RWPE2 (cell line): ENCODE measurements at places on chromosomes 2 and 18.
A peak's percentile ranks its signal among the peaks of the same experiment; 100 is the strongest.

GRCh38 chr2:25286025-25286400 is 55.7 kb downstream of the DNMT3A start:
- H3K4me3 ChIP-seq = no peak overlapping the region
- DNase-seq = no peak
- no peaks in the 10 kb centered on the region for H3K4me1 ChIP-seq
- no peaks in the 10 kb centered on the region for H3K27me3 ChIP-seq
- no peak overlapping the region for H3K27ac ChIP-seq
- no peaks in the 10 kb centered on the region for H3K36me3 ChIP-seq

DNA sequence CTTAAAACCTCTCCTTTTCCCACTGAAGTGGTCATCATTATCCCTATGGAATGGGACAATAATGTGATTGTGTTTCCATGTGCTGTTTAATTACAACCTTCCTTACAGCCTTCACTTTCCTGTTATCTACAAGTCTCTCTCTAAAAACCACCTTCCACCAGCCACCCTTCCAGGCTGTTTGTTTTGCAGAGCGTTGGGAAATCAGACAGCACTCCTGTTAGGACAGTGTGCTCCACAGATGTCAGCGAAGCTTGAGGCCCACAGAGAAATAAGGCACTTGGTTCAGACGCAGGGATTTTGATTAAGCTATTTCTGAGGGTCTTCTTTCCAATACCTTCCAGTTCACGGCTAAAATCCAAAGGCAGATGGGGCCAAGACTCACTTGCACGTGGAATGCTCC is 32.3 kb upstream of the ASPRV1 start:
- H3K4me1 ChIP-seq = peaks cover 24% of the 10 kb centered on the region
- H3K27me3 ChIP-seq = no peaks in the 10 kb centered on the region
- no peak overlapping the region for H3K27ac ChIP-seq
- no peaks in the 10 kb centered on the region for H3K36me3 ChIP-seq

- no peaks in the 10 kb centered on the region for H3K36me3 ChIP-seq
- DNase-seq = no peak
- H3K27ac ChIP-seq = no peak overlapping the region
Measured at GRCh38 chr18:61926532-61926931, 33.7 kb upstream of the RNF152 start.

DNA sequence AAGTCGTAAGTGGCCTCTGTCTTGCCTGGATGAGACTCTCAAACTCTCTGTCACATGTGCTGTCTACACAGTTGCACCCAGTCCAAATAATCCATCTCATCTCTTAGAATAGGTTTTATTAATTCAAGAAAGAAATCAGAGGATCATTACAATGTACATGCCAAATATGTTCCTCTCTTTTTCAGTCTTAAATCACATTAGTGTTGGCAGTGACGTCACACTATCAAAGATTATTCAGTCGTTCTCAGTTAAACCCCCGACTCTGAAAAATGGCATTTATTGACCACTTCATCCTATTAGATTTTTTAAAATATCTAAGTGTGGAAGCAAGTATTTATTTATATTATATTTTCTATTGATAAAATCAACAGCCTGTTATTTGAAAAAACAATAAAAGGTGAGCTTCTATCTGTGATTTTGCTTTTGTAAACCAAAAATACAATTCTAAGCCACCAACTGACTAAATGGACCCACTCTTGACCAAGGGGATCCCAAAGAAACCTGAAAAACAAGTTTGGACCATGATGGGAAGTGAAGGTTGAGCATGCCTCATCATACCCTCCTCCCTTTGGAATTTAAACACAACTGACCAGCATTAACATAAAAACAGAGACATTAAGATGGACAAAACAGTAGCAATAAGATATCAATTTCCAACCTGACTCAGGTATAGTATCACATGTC is 1894.4 kb upstream of the LRRTM1 start:
- H3K36me3 ChIP-seq = no peaks in the 10 kb centered on the region
- H3K27ac ChIP-seq = no peak overlapping the region
- DNase-seq = no peak

DNA sequence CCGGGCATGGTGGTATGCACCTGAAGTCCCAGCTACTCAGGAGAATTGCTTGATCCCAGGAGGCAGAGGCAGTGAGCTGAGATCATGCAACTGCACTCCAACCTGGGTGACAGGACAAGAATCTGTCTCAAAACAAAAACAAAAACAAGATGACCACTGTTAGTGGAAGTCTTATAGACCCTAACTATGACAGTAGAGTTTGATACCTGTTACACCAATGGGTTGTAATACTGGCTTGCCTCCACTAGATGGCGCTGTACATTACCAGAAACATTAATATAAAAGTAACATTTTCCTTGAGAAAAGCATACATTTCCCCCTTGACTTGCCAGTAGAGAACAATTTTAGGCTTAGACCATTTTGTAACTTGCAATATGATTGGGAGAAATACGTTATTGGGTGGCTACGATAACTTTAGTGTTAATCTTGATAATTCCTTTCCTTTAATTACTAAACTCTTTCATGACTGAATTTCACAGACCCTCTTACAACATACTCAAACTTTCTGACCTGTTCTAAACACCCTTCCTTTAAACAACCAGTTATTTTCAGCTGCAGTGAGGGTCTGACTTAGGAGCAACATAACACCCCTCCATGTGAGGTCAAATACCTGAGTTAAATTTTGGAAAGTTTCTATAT is 19.5 kb downstream of the SLC25A52 start:
- no peaks in the 10 kb centered on the region for H3K4me1 ChIP-seq
- H3K4me3 ChIP-seq = no peak overlapping the region
- no peak overlapping the region for H3K27ac ChIP-seq
- H3K27me3 ChIP-seq = no peaks in the 10 kb centered on the region

DNA sequence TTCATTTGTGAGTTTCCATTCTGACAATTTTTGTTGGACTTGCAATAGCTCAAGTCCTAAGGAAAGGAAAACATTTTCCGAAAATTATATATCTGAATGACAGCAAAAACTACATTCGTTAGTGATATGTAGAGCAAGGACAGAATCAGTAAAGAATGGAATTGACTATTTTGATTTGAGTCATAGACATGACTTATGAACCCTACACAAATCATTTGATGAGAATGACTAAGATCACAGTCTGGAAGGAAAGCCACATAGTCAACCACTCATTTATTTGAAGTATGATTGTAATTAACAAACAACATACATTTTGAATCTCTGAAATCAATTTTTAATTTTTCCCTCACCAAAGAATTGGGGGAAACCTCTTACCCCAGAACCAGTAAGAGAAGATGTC is 231.6 kb upstream of the CRIM1 start:
- H3K4me3 ChIP-seq = no peak overlapping the region
- H3K27ac ChIP-seq = no peak overlapping the region
- no peaks in the 10 kb centered on the region for H3K4me1 ChIP-seq
- DNase-seq = no peak
- H3K36me3 ChIP-seq = no peaks in the 10 kb centered on the region

DNA sequence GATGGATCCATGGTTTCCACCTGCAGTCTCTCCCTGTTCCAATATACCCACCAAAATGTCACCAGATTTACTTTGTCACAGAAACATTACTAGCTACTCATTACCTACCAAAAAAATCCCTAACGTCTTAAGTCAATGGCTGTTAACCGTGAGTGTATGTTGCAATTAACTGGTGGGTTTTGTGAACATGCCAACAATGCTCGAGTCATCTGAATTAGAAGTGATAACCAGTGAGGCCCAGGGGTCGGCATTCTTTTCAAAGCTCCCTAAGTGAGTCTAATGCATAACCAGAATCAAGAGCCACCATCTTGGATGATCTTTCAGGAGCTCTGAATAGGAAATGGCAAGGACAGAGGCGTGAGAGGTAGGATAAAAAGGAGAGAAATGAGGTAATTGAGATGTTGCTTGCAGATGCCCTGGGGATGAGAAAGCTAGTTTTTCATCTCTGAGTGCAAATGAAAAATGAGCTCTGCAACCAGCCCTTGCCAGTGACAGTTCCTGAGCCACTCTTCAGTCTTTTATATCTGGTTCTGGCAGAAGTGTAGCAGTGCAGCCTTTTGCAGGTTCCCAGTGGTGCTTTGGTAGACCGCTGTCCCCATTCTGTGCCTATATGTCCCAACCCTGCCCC is 130.0 kb upstream of the RND3 start:
- peak overlapping the region; percentile 88 for H3K27ac ChIP-seq
- peaks cover 47% of the 10 kb centered on the region for H3K4me1 ChIP-seq
- H3K36me3 ChIP-seq = no peaks in the 10 kb centered on the region
- DNase-seq = no peak
- no peak overlapping the region for H3K4me3 ChIP-seq

- H3K36me3 ChIP-seq = no peaks in the 10 kb centered on the region
- H3K4me1 ChIP-seq = peaks cover 5% of the 10 kb centered on the region
Measured at GRCh38 chr2:196821195-196821594, 12.0 kb upstream of the C2orf66 start.

GRCh38 chr2:239578381-239578780 is 177.6 kb upstream of the HDAC4 start:
- no peak overlapping the region for H3K27ac ChIP-seq
- H3K36me3 ChIP-seq = no peaks in the 10 kb centered on the region
- DNase-seq = no peak
- peaks cover 14% of the 10 kb centered on the region for H3K27me3 ChIP-seq
- H3K4me3 ChIP-seq = no peak overlapping the region

- no peak overlapping the region for H3K4me3 ChIP-seq
- H3K27ac ChIP-seq = no peak overlapping the region
- H3K36me3 ChIP-seq = no peaks in the 10 kb centered on the region
Measured at GRCh38 chr2:45739796-45740485, 88.5 kb downstream of the PRKCE start.

DNA sequence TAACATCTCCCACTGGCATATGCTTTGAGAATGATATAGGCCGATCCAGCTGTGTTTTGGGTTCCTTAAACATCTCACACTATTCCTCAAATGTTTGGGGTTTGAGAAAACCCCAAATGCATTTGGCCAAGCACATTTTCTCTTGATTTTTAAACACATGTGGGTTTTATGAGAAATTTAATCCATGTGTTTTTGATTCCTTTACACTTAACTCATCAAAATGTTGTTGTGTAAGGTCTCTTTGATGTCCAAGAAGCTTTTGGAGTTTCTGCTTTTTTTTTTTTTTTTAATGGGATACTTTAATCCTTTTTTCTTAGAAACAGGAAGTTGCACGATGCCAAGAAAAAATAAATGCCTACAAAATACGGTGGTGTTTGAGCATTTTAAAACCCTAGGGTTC is 339.8 kb upstream of the TCF4 start:
- H3K36me3 ChIP-seq = no peaks in the 10 kb centered on the region
- no peak overlapping the region for H3K4me3 ChIP-seq
- DNase-seq = no peak
- peaks cover 6% of the 10 kb centered on the region for H3K4me1 ChIP-seq
- H3K27ac ChIP-seq = no peak overlapping the region
- no peaks in the 10 kb centered on the region for H3K27me3 ChIP-seq

- H3K27me3 ChIP-seq = no peaks in the 10 kb centered on the region
- no peaks in the 10 kb centered on the region for H3K4me1 ChIP-seq
- no peak for DNase-seq
- H3K36me3 ChIP-seq = no peaks in the 10 kb centered on the region
- H3K4me3 ChIP-seq = no peak overlapping the region
Measured at GRCh38 chr2:225293638-225294037, 105.9 kb upstream of the NYAP2 start.

DNA sequence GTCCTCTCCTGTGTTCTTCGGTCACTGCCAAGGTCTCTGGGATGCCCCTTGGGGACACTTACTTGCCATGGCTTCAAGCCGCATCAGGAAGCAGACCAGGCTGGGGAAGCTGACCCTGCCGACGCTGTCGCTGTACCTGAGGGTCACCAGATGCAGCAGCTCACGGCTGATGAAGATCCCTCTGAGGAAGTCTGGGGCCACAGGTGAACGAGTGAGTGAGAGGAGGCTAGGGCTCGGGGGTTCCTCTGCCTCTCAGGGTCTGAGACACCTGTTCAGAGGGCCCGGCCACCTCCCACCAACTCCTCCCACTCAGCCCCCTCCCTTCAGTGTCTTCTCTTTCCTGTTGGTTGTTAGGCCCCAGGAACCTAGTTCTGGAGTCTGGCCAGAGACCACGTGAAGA is 74.9 kb downstream of the CAPN13 start:
- no peak overlapping the region for H3K27ac ChIP-seq
- no peaks in the 10 kb centered on the region for H3K4me1 ChIP-seq
- H3K27me3 ChIP-seq = no peaks in the 10 kb centered on the region
- H3K36me3 ChIP-seq = no peaks in the 10 kb centered on the region
- no peak for DNase-seq
- H3K4me3 ChIP-seq = no peak overlapping the region

DNA sequence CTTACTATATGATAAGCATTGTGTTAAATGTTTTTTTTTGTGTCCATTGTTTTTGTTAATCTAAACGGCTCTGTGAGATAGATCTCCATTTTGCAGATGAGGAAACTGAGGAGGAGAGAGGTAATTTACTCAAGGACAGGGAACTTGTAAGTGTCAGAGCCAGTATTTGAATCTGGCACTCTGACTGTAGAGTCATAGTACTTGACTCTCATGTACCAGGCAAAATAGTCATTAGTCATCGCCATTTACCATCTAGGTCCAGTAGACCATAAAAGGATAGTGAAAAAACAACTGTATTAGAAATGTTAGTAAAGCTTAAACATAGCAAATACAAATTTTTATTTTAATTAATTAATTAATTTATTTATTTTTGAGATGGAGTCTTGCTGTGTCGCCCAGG is 4.8 kb downstream of the PSMD14 start:
- H3K4me1 ChIP-seq = peaks cover 5% of the 10 kb centered on the region
- DNase-seq = no peak
- H3K27ac ChIP-seq = no peak overlapping the region

DNA sequence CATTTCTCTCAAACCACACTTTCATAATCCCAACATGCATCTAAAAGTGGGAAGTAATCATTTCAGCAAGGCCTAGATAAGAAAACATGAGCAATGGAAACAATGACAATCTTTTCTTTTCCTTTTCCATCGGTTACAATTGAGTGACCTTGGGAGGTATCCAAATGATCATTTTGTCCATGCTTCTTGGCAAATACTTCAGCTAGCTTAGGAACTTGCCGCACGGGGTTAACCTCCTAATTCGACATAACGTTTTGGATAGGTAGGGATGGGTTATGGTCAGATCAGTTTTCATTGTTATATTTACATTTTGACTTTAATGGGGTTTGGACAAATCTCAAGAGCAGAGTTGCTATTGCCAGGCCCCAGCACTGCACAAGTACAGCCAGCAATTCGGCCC is 4.6 kb upstream of the PTPRM start:
- DNase-seq = no peak
- no peaks in the 10 kb centered on the region for H3K4me1 ChIP-seq
- no peak overlapping the region for H3K27ac ChIP-seq
- H3K4me3 ChIP-seq = no peak overlapping the region
